ENCODE measurements at places on chromosomes 11 and 22. TPM values are rescaled to one million over a fixed set of nuclear protein-coding genes. Genes with fewer than 3 reads are reported as not detected.

GRCh38 chr11:115806056-115806455 is 301.8 kb upstream of the CADM1 start:
- no peak overlapping the region for H3K27ac ChIP-seq
- H3K36me3 ChIP-seq: no peaks in the 10 kb centered on the region
- no peak for DNase-seq
- no peaks in the 10 kb centered on the region for H3K4me1 ChIP-seq
- no peaks in the 10 kb centered on the region for H3K27me3 ChIP-seq

Gene PAK1
- 56.1 TPM for total RNA-seq

DNA sequence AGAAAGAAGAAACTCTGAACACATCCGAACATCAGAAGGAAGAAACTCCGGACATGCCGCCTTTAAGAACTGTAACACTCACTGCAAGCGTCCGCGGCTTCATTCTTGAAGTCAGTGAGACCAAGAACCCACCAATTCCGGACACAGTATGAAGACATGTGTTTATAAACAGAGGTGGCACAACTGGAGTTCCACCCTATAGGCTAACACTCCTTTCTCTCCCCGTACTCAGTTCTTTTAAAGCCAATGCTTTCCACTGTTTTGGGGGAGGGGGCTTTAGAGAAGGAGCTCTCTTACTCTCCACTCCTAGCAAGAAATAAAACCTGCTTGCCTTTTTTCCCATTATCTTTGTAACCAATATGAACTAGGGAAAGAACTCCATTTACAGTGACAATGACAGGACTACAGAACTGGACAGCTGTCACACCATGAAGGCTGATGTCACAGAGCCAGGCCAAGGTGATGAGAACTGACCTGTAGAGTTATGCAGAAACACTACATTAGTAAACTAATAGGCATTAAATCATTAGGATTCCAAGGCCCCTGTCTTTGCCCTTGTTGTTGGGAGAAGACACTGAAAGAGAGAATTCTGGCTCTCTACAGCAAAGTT is 733 bp downstream of the TRIM5 start:
- peak overlapping the region; percentile 76 for H3K27ac ChIP-seq
- H3K27me3 ChIP-seq: no peaks in the 10 kb centered on the region
- no peak for DNase-seq
- H3K36me3 ChIP-seq: no peaks in the 10 kb centered on the region
- peak overlapping the region; percentile 63 for H3K4me3 ChIP-seq

Gene NPAS4
- total RNA-seq: not detected

Gene BTG4
- total RNA-seq: not detected

Gene ARSA
- 16.4 TPM for total RNA-seq

DNA sequence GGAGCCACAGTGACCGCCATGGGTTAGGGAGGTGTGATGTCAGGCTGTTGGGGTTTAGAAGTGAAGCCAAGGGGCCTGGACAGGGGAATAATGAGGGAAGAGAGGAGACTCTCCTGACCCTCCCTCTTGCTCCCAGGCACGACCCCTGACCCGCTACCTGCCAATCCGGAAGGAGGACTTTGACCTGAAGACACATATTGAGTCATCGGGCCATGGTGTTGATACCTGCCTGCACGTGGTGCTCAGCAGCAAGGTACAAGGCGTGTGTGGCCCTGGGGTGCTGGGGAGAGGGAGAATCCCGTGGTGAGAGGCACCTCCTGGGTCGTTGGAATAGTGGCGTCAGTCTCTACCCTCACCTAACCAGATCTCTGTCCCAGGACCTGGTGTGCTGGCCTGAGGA is 29.5 kb downstream of the TREH start:
- no peak overlapping the region for H3K27ac ChIP-seq
- peaks cover 18% of the 10 kb centered on the region for H3K36me3 ChIP-seq
- no peak for DNase-seq
- H3K4me3 ChIP-seq: no peak overlapping the region
- H3K4me1 ChIP-seq: no peaks in the 10 kb centered on the region

DNA sequence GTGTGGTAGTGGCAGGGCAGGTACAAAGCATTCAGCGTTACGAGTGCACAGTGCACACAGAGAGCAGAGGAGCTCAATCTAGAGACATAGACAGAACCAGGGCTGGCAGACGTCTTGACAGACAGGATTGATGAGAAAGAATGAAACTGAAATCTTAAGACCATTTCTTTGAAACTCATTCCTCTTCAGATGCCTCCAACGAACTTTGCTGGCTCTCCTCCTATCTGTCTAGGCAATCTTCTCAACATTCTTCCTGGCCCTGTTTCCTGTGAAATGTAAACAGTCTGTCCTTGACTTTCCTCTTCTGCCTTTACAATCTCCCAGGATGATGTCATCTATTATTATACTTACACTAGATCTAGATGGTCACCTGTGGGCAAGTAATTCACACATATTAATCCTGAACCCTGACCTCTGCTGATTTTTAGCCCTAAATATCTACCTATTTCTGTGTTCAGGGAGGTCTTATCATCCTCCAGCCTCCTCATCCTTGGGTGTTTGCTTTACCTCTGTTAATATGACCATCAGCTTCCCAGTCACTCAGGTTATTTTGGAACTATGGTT is 119.5 kb downstream of the ENTHD1 start:
- no peaks in the 10 kb centered on the region for H3K36me3 ChIP-seq
- H3K27ac ChIP-seq: no peak overlapping the region
- DNase-seq: no peak
- H3K4me3 ChIP-seq: no peak overlapping the region

Gene CLTCL1
- 7.1 TPM for total RNA-seq

Gene RASL10A
- total RNA-seq: 0.96 TPM

Gene OSBP2
- 12.9 TPM for total RNA-seq

DNA sequence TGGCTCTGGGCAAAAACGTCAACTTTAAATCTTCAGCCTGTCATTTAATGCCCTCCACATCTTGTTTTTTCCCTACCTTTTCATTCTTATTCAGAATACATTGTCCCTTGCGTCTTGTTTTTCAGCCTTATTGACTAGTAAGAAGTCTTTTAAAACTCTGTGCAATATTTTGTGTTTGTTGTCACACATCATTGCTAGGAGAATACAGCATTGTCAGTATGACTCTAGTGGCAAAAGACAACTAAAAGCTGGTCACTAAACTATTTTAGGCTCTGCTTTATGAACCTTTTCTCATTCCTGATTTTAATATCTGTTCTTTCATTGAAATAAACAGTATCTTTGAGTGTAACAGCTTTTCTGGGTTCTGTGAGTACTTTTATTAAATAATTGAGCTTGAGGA is 447.8 kb upstream of the CCDC179 start:
- no peaks in the 10 kb centered on the region for H3K36me3 ChIP-seq
- no peak for DNase-seq
- no peaks in the 10 kb centered on the region for H3K27me3 ChIP-seq
- no peaks in the 10 kb centered on the region for H3K4me1 ChIP-seq

DNA sequence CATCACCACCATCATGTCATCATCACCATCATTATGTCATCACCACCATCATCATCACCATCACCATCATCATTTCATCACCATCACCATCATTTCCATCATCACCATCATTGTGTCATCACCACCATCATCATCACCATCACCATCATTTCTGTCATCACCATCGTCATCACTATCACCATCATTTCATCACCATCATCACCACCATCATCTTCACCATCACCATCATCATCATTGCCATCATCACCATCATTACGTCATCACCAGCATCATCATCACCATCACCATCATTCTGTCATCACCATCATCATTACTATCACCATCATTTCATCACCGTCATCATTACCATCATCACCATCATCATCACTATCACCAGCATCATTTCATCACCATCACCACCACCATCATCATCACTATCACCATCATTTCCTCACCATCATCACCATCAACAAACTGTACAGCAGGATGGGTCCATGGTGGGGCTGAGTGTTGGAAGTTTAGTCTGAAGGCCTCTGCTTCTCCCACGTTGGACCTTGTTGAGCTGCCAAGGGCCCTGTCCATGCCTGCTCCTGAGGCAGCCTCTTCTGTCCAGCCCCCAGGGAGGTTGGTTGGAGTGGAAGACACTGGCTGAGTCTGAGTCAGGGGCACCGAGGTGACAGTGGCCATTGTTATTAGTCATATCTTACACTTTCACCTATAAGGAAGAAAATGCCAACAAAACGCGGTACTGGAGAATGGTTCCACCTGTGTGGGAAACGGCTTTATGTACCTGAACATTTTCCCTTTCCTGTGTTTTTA is 247.1 kb downstream of the TBC1D22A start:
- no peaks in the 10 kb centered on the region for H3K36me3 ChIP-seq
- no peaks in the 10 kb centered on the region for H3K27me3 ChIP-seq
- no peak overlapping the region for H3K4me3 ChIP-seq
- no peak for DNase-seq
- H3K27ac ChIP-seq: no peak overlapping the region

GRCh38 chr11:47057365-47057764 is 119.3 kb downstream of the ARFGAP2 start:
- H3K4me3 ChIP-seq: no peak overlapping the region
- no peaks in the 10 kb centered on the region for H3K4me1 ChIP-seq
- no peak overlapping the region for H3K27ac ChIP-seq
- no peaks in the 10 kb centered on the region for H3K36me3 ChIP-seq
- H3K27me3 ChIP-seq: no peaks in the 10 kb centered on the region

DNA sequence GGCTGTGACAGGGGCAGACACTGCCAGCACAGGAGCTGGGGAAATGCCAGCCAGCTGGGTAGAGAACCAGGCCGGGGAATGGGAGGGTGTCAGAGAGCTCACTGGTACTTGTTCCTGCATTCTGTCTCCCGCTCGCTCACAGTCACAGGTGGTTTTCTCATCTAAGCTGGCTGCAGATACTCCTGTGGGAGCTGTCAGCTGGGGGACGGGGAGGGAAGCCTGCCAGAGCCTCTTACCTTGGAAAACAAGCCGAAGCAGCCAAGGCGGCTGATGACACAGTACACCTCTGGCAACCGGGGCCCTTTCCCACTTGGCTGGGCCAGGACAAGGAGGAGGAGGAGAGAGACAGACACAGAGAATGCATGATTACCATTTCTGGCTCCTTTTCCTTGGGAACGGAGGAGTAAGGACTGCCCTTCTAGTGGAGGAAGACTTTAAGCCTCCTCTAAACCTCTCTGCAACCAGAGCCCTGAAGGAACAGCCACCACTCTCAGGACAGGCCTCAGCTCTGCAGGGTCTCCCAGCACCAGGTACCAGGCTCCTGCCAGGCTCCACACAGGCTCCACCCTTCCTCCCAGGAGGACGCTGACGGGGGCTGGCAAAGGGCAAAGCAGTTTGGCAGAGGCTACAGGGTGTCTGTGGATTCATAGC is 25.1 kb downstream of the RPL27A start:
- H3K36me3 ChIP-seq: no peaks in the 10 kb centered on the region
- no peak overlapping the region for H3K4me3 ChIP-seq
- H3K27ac ChIP-seq: no peak overlapping the region

DNA sequence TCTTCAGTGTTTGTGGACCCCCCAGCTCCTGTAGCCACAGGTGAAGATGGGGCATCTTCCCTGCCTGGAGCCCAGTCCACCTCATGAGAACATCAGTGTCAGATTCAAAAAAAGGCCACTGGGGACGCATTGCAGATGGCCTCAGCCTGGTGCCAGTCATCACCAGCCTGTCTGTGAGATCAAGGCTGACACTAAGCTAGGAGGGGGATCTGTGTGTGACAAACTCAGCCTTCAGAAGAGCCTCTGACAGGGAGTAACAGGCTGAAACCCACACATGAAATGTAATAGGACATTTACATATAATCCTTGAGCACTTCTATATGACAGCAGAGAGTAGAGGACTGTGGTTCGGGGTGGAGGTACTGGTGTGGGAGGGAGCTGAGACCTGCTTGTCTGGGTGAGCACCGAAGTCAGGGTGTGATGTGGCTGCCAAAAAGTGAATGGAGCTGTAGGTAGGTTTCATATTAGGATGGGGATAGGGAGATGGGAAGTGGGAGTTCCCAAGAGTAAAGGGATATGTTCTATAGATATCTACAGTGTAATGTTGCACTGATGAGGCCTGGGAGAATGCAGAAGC is 20.5 kb upstream of the CCDC134 start:
- H3K27me3 ChIP-seq: no peaks in the 10 kb centered on the region
- H3K27ac ChIP-seq: no peak overlapping the region
- no peaks in the 10 kb centered on the region for H3K36me3 ChIP-seq
- DNase-seq: no peak

GRCh38 chr22:48806227-48806781 is 1021.4 kb downstream of the BRD1 start:
- no peaks in the 10 kb centered on the region for H3K36me3 ChIP-seq
- H3K27me3 ChIP-seq: 0 out of 2 replicates have a peak, but pooled peaks cover 5% of the 10 kb centered on the region
- no peak overlapping the region for H3K4me3 ChIP-seq
- H3K27ac ChIP-seq: no peak overlapping the region
- H3K4me1 ChIP-seq: no peaks in the 10 kb centered on the region

Gene GALNT18
- total RNA-seq: 19.9 TPM

DNA sequence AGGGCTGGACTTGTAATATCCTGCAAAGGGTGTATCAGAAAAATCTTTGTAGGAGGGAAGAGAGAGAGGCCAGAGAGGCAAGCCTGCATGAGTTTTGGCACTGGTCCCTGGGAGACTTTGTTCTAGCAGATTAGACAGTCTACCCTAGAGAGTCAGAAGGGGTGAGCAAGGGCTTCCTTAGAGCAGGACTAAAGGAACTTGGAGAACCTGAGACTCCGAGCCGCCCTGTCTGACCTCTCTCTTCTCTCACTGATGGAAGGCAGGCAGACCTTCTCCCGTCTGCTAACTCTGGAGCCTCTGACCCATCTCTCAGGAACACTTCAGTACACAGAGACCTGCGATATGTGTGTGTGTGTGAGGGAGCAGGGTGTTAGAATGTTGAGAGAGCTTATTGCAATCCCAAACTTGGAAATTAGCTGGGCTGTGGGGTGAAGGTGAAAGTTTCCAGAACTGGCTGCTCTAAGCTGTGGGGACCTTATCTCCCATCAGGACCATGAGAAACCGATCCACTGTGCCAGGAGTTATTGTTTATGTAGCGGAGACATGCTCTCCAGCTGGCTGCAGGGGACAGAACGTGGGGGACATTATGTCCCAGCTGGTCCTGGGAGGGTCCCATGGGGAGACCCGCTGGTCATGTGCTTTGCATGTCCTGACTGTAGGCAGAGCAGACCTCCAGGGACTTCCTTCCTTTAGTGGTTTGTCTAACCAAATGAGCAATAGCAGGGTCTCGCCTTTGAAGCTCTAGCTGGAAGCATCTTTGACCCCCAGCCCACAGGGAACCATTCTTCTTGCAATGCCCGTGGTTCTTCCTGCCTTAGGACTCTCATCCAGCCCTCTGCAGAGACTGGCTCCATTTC is 51.1 kb downstream of the TIMP3 start:
- DNase-seq: no peak
- no peaks in the 10 kb centered on the region for H3K36me3 ChIP-seq
- H3K4me3 ChIP-seq: no peak overlapping the region
- no peaks in the 10 kb centered on the region for H3K4me1 ChIP-seq

Gene ANKK1
- total RNA-seq: 0.22 TPM

Gene MYBPC3
- 0.25 TPM for total RNA-seq

DNA sequence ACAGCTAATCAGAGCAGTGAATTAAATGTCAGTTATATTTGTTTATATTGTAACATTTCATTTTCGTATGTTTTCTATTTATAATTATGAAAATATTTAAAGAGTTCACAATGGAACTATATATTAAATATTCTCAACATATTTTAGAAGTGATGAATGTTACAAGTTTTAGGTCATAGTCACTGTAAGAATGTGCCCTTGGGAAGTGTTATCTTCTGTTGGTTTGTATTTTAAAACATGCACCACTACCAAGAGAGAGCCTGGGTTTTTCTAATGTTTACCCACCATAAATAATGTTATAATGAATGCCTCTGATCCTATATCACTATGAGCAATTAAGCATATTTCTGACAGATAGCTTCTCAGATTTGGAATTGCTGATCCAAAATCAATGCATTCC is 171.0 kb downstream of the BCR start:
- no peak overlapping the region for H3K27ac ChIP-seq
- no peaks in the 10 kb centered on the region for H3K4me1 ChIP-seq
- no peak for DNase-seq
- peaks cover 21% of the 10 kb centered on the region for H3K27me3 ChIP-seq
- no peak overlapping the region for H3K4me3 ChIP-seq
